Activated gamma-delta T cell treated with anti-CD3 and anti-CD28 coated beads, Interleukin-2, amount 50 U/mL, for 16 hours (primary cell): ENCODE measurements at places on chromosomes 3 and 15.

DNA sequence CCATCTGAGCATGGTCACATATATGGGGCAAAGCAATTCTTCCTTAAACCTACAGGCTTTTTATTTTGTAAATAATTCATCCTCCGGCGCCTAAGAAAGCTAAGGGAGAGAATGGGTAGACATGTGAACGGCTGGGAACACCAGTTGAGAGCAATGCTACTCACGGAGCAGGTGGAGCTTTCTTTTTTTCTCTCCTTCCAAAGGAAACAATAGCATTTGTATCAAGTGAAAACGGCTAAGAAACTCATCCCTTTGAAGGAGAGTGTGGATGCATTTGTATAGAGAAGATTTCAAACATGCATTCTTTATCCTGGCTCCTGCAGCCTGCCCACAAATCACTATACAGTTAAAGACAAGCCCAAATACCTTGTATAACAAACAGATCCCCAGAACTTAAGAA is 637.8 kb downstream of the MAGI1 start:
- DNase-seq, result no peak

GRCh38 chr3:33537133-33537532 is 96.9 kb upstream of the UBP1 start:
- DNase-seq, result no peak

DNA sequence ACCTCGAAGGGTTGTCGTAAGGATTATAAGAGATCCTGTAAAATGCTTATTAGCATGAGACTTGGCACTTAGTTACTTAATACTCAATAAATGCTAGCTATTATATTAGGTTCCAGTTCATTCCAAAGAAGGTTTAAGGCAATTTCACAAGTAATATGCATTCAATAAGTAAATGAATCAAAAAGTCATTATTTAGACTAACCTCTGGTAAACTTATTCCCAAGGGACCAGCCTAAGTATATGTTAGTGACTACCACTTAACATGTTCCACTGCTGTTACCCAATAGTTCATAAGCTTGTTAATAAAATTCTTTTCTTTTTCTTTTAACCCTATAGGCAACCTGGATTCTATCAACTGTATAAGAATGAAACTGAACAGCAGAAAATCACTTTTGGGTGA is 5.1 kb downstream of the PDCD10 start:
- DNase-seq, result no peak

GRCh38 chr3:176839466-176839865 is 357.8 kb downstream of the TBL1XR1 start:
- DNase-seq, result no peak

DNA sequence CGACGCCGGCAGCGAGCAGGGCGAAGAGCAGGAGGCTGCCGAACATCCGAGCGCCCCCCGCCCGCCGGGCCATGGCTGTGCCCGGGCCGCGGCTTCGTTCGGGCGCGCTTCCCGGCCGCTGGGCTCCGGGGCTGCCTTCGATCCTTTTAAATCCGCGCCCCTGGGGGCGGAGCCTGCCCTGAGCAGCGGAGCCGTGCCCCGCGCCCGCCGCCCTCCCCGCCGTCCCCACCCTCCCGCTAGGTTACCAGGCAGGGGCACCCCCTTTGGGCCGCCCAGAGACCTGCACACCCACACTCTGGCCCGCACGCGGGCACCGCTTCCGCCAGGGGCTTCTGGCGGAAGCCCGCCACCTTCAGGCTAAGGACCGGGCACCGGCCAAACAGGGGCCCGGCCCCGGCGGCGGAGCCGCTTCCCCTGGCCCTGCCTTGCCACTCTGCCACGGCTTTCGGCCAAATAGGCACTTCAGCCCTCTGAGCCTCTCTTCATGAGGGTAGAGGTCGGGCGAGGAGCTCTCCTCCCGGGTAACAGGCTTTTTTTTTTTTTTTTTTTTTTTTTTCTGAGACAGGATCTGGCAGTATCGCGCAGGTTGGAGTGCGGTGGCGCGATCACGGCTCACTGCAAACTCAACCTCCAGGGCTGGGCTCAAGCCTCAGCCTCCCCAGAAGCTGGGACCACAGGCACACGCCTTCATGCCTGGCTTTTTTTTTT is at the start of gene NMB:
TSS of gene NMB (minus strand) at position 120 of the 708 bp plus-strand sequence. CDS start at position 73, 47 bp downstream.
- DNase-seq, result peak; percentile 79

GRCh38 chr3:197599089-197599765 is 43.5 kb upstream of the BDH1 start:
- DNase-seq, result peak; percentile 70

DNA sequence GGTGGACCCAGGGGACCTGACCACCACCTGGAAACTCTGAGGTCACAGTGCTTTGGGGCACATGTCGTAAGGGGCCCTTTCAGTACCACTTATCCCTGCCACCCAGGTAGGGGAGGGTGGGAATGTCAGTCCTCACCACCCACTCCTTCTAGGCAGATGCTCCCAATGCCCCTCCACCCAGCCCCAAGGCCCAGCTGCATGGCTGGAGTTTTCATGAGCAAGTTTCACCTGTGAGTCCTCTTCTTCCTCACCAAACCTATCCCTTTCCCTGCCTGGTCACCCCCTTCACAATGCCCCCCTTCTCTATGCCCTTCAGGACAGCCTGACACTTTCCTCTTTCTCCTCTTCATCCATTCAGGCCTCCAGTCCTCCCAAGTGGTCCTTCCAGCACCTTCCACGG is 9.8 kb downstream of the FAM174B start:
- no peak for DNase-seq

DNA sequence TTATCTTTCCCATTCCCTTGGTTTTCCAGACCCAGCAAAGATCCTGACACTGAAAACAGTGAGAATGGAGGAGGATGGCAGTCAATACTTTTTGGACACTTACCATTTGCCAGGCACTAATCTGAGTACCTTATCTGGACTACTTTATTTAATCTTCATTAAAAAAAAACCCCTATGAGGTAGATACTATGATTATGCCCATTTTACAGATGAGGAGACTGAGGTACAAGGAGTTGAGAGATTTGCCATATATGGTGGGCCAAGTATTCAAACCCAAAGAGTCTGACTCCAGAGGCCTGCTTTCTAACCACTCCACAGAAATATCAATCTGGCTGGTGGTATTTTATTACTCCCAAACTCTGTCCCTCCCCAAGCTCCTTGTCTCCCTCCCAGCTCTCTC is 19.6 kb downstream of the HCN4 start:
- no peak for DNase-seq

DNA sequence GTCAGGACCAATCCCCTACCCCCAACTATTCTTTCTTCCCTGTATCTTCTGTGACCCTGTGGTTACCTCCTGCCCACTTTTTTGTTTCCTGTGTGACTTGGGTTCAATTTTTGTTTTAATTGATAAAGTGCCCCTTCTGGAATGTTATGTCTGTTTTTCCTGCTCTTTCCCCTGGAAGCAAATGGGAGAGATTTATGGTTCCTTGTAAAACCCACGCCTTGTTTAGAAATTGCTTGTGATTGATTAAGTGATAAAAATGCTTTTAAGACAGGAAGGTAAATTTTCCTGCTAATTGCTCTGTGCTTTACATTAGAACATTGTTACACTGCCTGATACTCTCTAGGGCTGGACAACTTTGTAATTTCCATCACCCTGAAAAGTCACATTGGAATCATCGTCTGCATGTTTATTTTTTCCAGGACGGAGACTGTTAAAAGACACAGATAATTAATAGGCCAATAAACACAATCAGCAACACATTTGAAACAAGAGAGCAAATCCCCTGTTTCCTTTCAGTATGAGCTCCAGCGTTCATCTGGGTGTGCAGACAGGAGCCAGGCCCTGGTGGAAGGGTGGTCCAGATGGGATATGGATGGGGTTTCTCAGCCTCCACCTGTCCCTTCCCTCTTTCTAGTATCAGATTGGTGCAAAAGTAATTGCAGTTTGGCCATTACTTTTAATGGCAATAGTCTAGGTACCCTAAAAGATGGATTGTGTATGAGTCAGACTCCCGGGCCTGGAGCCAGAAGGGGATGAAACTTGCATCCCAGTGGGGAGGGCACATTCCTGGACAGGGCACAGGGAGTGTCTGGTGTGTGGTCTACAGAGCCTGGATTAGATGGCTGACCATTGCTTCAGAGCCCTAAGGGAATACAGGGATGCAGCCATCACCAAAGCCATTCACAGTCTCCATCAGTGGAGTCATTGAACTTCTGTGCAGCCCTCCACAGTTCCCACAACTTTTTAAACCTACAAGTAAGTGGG is 58.1 kb upstream of the AGBL1 start:
- DNase-seq, result no peak

DNA sequence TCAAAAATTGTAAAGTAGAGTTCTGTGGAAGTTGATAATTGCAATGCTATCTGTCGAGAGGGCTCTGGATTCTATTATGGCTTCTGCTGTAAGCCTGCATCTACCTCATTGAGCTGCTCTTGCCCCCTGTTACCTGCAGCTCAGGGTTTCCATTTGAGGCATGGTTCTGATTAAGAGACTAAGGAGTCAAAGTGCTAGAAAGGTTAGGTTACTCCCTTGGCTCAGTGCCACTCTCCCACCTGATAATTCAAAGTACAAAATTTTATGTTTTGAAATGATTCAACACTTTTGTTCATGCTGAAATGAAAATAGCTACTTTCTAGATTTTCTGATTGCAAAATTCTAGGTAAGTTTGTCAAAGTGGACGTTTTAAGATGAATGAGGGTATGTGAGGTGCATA is 220.5 kb upstream of the SATB1 start:
- DNase-seq, result no peak

DNA sequence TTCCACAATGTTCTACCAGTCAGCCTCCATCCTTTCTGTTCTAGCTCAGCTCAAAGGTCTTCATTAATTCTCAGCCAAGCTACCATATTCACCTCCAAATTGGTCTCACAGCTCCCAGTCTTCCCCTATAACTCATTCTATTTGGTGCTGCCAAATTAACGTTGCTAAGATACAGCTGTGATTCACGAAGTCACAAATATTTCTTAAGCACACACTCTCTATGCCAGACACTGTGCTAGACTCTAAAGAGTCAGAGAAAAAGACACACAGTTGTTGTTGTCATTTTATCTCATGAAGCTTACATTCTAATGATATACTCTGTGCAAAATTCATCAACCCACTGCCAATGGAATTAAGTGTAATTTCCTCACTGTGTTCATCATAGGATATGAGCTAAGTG is 102.8 kb downstream of the FRMD5 start:
- no peak for DNase-seq

DNA sequence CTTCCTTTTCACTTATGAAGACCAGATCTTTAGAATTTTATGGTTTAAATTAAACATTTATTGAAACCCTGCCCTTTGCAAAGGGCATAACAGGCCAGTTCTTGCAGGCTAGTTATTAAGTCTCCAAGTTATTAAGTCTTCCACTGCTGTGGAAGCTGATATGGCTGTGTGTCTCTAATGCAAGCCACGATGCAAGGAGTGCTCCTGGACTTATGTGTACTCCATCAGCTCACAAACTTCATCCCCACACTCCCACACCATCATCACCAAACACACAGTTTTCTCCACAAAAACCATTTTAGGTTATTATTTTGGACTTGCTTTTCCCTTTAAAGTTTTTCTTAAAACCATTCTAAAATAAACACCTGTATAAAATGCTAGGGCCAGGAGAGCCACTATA is 62.4 kb downstream of the ZIC4 start:
- DNase-seq, result no peak

DNA sequence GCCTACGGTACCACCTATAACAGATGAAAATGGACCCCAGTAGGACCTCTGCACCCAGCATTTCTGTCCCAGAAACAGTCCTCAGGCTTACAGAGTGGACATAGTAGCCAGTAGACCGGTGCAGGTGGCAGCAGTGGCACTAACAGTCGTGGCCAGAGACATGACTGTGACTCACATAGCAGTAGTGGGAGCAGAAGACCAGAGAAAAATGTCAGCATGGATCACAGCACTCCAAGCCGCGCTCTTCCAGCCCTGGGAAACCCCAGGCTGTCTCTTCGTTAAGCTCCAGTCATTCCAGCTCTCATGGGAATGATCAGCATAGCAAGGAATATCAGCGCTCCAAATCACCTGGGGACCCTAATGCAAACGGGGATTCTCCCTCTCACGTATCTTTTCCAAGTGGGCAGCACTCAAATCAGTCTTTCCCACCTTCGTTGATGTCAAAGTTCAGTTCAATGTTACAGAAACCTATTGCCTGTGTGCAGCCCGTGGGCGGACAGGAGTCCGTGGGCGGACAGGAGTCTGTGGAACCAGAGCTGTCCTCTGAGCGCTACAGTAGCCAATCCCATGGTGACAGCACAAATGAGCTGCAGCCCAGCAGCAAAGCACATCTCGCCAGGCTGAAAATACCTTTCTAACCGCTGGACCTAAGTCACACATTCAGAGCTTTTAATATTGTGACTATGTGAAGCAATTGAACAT is 10.5 kb downstream of the BFSP2 start:
- DNase-seq, result no peak

DNA sequence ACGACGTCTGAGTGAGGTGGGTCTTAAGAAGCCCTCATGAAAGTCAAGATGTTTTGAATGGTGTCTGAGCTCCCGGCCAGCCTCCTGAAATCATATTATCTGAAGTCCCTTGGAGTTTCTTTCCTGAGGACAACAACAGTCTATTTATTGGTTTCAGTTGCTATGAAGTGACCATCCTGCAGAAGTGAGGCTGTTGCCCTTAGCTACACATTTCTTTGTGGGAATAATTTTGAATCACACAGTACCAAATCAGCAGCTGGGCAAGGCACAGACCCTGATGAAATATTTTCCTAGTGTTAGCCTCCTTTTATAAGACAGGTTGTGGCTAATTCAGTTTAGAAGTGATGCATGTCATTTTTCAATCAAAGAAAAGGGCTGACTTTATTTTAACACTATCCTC is 220.7 kb upstream of the AZI2 start:
- no peak for DNase-seq

- no peak for DNase-seq
These were observed 413.5 kb downstream of the CNTN3 start for GRCh38 chr3:74200952-74201351.

GRCh38 chr3:136645915-136646314 is 106.3 kb downstream of the STAG1 start:
- no peak for DNase-seq

GRCh38 chr15:51752888-51753287 is 1.5 kb downstream of the TMOD2 start:
- DNase-seq, result no peak

GRCh38 chr15:41621200-41622193 is 38.7 kb upstream of the MGA start:
- peak; percentile 66 for DNase-seq

- no peak for DNase-seq
These were observed 372.7 kb upstream of the ATP10A start for GRCh38 chr15:26235864-26236263.
